ENCODE measurements at places on chromosomes 6 and 20.

DNA sequence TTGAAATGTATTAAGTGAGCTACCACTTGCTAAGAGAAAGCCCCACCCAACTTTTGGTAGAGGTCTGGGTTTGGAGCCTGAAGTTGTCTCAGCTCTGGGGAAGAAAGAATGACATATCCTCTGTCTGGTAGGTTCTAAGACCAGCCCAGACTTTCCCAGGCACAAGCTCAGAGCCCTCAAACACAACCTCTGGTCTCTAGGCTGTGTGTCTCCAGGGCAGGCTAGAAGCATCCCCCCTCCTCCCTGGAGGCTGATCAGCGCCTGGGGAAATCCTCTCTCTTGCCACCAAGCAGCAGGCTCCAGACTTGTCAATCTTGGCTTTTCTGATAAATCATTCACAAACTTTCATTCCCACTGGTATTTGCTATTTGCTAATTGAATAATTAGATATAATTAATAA, 226.5 kb upstream of the CST7 start:
- no peak for DNase-seq

DNA sequence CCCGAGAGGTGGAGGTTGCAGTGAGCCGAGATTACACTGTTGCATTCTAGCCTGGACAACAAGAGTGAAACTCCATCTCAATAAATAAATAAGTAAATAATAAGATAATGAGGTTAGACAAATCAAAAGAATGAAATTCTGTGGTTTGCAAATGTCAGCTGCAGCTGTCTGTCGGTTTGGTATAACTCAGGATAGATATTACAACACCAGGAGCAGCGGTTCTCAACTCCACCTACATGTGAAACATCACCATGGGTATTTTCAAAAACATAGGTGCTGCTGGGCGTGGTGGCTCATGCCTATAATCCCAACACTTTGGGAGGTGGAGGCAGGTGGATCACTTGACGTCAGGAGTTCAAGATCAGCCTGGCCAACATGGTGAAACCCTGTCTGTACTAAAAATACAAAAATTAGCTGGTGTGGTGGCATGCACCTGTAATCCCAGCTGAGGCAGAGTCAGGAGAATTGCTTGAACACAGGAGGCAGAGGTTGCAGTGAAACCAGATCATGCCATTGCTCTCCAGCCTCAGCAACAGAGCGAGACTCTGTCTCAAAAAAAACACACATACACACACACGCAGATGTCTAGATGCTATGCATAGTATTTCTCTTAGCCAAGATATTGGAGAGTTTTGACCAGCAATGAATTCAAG, 126.1 kb upstream of the LAMP5 start:
- DNase-seq = no peak

DNA sequence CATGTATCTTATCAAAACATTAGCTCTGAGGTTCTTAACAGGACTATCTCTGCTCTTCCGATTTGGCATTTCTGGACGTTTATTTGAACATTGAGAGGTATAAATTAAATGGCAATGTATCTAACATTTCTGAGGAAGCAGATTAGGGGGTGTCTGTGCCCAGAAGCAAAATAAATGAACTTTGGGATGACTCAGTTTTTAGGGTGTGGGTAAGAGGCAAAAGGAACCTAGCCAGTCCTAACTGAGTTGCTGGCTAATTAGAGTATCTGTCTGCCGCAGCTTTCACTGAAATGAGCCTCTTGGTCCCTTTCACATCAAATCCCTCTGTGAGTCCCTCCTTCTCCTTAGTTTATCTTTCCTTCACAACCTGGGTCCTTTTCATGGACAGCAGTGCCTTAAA, 1.1 kb downstream of the RNF144B start:
- DNase-seq = peak; percentile 24

DNA sequence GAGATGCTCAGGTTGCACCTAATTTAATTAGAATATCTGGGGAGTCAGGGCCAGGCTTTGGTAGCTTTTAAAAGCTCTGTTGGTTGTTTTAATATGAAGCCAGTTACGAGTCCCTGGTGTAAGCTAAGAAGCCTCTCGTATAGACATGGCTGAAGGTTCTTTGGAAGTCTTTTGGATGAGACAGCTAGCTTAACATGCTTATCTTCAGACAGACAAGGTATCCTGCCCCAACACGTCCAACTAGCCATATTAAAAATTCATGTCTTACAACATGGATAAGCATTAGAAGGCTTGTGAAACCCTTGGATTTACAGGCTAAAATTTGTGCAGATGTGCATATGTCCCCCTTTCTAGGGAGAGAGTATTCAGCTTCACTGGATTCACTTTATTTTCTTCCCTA, 105.7 kb upstream of the KCNK16 start:
- no peak for DNase-seq

DNA sequence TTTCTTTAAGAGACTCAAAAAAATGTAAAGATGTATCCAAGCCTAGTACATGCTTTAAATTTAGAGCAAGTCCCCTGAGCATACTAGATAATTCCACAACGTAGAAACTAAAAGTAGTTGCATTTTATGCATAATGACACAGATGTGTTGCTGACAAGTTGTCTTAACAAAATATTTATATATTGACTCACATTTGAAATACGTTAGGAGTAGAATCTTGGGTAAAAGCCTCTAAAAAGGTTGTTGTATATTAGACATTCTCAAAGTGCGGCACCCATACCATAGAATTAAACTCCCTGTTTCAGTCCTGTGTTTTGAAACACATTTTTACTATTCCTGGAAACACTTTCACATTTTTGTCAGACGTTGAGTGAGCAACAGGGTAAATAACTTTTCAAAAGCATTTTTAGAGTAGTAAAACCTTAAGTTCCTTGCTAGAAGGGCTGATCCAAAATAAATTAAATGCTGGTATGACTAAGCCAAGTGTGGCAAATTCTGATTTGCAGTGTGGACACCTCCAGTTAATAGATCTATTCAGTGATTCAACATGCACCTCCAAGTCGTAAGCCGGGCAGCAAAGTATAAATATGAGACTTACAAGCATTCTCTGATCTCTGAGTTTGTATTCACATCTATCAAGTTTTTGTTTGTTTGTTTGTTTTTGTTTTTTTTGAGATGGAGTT, 97.5 kb downstream of the GMDS start:
- no peak for DNase-seq

DNA sequence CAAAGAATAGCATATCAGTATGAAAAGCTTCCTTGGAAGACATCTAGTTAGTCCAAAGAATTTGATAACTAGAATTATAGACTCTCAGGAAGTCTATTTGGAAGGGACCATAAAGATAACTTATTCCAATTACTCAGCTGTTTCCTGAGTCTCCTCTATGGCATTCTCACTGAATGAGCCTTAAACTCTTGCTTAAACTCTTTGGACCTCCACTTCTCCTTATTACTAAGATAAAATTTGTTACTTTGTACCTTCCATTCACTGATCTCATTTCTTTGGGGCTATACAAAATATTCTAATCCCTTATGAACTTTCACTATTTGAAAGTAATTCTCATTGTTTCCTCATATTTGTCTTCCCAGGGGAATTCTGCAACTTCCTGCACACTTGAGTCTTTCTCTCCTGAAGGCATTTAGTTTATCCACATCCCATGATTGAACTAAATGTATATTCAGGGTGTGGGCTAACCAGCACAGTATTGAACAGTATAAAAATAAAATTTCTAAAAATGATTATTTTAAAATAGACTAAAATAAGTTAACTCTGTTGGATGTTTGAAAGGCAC, 67.1 kb upstream of the NOTCH4 start:
- no peak for DNase-seq

- DNase-seq = no peak
These were observed 21.6 kb upstream of the GFOD1 start for GRCh38 chr6:13508711-13509705.

GRCh38 chr6:68679399-68679798, 44.3 kb downstream of the ADGRB3 start:
- DNase-seq = no peak

DNA sequence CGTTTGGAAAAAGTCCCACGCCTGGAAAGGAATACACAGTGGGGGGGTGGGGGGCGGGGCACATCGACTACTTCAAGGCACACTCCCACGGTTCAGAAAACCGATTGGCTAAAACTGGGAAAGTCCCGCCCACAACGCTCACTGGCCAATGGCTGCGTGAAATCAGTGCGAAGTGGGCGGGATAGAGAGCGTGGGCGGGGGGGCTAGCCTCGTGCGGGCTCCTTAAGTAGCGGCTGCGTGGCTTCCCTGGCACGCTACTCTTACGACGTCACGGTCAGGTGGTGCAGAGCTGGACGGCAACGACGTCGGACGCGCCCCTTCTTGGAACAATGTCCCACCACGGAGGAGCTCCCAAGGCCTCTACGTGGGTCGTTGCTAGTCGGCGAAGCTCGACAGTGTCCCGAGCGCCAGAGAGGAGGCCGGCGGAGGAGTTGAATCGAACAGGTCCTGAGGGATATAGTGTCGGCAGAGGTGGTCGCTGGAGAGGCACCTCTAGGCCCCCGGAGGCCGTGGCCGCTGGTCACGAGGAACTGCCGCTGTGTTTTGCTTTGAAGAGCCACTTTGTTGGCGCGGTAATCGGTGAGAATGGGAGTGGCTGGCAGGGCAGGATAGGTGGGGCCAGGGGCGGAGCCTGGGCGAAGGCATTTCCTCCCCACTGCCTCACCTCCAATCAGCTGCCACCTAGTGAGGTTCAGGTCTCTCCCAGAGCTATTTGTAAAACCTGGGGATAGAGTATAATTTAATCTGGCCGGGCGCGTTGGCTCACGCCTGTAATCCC, at the start of gene DDX43:
TSS of gene DDX43 (plus strand) at position 252 of the 778 bp plus-strand sequence. CDS start at position 330, 78 bp downstream.
- DNase-seq = peak; percentile 71

- DNase-seq = no peak
These were observed 29.8 kb downstream of the DAAM2 start for GRCh38 chr6:39821742-39822532.

DNA sequence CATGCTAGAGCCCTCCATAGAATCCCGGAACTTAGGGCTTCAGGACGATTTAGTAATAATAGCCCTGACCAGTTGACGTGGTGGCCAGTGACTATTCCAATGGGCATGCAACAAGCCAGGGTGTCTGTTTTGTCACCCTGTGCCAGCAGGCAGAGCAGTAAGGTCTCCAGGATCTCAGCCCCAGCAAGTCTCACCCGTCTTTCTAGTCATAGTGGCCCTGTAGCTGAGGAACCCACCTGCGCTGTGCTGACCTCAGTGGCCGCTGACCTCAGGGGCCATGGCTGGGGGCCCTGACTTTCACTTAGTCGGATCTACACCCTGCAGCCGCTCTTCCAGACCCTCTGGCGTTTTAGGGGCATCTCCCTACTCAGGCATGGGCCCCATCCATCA, 36.8 kb downstream of the PRR18 start:
- no peak for DNase-seq

DNA sequence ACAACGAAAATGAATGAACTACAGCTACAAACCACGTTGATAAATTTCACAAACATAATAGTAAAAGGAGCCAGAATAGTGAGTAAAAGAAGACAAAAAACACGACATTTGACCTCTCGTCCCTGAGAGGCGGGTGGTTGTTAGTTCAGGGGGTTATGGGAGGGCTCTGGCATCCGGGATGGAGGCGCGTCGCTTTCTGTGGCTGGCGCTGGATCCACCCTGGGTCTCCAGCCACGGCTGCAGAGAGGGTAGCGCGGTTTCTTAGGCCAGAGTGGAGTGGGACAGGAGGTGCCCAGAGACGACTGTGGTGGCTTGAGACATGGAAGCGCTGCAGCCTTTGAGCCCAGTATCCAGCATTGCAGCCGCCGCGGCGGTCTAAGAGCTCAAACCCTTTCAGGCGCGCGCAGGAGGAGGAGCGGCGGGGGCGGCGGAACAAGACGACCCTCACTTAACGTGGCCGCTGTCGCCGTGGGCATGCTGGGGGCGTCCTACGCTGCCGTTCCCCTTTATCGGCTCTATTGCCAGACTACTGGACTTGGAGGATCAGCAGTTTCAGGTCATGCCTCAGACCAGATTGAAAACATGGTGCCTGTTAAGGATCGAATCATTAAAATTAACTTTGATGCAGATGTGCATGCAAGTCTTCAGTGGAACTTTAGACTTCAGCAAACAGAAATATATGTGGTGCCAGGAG, 3.7 kb upstream of the ZSCAN23 start:
- peak; percentile 10 for DNase-seq

- DNase-seq = peak; percentile 21
These were observed 628.8 kb upstream of the MAN1A1 start for GRCh38 chr6:119978274-119978889.

GRCh38 chr6:49918787-49919186, 45.2 kb downstream of the DEFB114 start:
- no peak for DNase-seq

DNA sequence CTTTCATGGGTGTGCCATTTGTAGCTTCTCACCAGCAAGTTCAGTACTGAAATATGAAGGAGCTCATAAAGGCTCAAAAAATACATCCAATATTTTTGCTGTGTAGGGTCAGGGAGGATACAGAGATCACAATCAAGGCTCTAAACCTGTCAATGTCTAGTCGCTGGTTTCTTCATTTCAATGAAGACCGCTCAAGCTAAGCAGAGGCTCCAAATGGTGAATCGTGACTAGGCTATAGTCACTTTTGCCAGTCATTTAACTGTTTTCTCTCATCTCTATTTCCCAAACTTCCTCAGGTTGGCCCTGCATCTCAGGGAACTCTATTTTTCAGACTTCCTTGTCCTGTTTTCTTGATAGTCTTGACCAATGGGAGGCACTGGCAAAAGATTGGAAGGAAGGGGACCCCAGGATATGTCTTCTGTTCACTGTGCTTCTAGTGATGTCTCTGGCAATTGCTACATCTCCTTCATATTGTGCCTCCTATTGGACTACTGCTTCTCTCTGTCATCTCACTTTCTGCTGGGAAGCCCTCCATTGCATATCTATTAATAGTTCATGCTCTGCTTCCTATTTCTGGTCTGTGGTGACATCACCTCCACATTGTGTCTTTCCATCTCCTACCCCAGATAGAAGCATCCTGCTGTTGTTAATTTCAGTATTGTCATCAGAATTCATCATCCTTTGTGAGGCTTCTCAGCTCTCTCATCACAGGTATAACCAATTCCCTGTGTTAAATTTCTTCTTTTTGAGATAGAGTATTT, 87.7 kb upstream of the FAM184A start:
- DNase-seq = no peak

DNA sequence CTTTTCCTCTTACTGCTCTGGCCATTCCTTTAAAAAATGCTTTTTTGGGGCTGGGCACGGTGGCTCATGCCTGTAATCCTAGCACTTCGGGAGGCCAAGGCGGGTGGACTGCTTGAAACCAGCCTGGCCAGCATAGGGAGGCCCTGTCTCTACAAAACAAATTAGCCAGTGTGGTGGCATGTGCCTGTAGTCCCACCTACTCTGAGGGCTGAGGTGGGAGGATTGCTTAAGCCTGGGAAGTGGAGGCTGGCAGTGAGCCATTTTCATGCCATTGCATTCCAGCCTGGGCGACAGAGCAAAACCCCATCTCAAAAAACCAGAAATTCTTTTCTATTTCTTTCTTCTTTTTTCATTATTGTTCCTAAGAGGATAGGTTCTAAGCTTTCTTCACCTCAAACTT, 36.9 kb upstream of the RNF144B start:
- DNase-seq = no peak
